ENCODE measurements at places on chromosomes 16 and 17.
A peak's percentile ranks its signal among the peaks of the same experiment; 100 is the strongest.

DNA sequence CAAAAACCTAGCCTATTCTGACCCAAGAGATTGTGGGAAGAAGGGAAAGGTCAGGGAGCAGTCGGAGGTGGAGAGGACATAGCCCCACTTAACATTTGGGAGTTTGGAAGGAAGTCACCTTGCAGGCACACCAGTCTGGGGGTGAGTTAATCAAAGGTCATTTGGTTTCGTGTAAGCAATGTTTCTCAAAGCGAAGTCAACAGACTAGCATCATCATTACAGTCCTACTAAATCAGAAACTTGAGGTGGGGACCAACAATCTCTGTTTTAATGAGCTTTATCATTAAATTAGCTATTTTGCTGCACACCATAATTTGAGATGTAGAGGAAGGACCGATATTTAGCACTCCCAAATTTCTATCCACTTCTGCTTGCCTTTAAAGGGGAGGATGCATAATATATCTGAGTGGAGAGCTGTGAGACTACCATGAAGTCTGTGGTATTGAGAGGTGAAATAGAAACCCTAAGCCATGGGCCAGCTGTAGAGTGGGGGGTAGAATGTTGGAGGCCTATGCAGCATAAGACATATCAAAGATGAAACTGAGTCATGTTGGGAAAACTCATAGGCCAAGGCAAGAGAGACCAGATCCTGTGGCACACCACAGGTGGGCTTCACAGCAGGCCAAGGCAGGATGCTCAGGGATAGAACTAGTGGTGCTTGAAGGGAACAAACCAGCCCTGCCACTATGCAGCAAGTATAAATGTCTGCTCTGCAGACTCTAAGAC lies 141.7 kb upstream of the ANKFN1 start:
- no peak for DNase-seq

GRCh38 chr17:83096401-83097224 lies 17.2 kb downstream of the METRNL start:
- no peak for DNase-seq

DNA sequence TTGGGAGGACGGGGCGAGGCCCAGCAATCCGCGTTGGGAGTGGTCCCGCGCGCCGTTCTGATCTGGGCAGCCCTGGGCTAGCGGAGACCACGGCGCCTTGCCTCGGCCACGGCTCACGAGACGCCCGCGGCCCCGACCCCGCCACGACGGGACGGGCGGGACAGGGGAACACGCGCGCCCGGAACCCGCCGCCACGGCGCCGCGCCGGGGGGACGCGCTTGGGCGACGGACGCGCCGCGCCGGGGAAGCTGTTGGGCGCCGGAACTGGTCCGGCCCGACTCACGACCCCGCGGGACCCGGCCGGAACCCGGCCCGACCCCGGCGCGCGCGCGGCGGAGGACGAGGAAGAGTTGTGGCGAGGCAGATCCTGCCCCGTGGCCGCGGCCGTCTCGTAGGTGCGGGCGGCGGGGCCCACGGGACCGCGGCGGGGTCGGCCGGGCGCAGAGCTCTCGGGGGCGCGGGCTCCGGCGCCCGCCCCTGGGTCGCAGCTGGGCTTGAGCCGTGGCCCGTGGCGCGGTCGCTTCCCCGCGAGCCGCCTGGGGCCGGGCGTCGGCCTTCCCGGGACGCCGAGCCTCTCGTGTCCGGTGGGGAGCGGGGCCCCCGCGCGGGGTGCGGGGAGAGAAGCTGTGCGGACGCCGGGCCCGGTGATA lies at the start of gene ACSF3:
Gene ACSF3 (plus strand): TSS at position 251 of the 650 bp plus-strand sequence. CDS start 6,830 bp downstream, outside the sequence.
- DNase-seq: no peak

- DNase-seq: no peak
Observed at GRCh38 chr17:16459855-16460550, 32.0 kb downstream of the LRRC75A start.

DNA sequence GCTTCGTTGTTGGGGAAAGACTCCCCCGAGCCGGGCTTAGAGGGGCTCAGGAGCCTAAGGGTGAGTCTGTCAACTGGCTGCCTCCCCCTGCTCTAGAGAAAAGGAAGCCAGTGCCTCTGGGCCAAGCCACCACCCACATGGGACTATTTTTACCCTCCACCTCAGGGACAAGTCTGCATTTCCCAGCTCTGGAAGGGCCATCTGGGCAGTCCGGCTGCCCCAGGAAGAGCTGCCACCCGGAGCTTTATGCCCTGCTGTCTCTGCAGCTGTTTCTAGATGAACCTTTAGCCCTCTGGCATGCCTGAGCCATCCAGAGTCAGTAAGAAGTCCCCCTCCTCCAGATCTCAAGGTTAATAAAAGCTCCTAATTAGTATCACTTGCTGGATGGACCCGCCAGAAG lies 5.3 kb upstream of the RPRML start:
- no peak for DNase-seq

DNA sequence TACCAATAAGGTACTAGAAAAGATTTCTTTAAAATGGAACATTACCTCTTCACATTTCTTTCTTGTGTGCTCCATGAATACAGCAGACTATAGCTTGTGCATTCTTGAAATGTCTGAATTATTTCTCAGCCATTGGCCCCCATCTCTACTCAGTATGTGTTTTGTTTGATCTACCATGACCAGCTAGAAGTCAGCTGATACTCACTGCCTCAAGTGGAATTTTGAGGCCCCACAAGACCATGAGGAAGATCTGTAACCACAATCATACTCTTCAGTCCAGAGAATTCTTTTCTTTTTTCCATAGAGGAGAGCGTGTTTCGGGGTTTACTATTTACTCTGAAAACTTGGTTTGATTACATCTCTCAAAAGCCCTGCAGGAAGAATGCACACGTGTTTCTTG lies 319.1 kb downstream of the TOX3 start:
- no peak for DNase-seq

DNA sequence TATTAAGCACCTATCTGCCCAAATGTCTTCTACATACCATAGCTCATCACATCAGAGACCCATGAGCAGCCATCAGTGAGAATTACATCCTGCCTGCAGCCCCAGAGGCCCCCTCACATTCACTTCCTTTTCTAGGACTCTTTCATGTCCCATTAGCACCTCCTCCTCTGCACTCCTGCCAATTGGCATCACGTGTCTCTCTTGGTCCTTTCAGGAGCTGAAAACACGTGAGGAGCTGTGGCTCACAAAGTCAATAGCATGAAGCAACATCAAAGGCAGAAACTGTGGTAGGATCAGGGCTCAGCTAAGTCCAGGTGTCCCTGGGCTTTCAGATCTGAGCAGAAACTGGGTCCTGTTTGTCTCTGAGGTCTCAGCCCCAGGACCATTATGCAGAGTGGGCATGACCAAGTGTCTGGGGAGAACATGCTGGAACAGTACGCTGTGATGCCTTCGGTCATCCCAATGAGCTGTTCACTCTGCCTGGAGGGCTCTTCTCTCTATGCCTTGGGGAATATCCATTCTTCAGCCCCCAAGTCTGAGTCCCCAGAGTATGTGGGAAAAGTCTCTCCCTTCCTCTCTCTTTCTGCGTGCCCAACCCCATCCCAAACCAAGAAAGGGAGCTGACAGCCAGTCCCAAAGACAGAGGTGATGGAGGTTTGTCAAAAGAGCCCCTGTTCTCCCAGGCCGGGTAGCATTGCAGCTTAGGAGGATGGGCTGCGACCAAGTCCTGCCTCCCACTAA lies 457.0 kb upstream of the CDH5 start:
- peak; percentile 38 for DNase-seq

DNA sequence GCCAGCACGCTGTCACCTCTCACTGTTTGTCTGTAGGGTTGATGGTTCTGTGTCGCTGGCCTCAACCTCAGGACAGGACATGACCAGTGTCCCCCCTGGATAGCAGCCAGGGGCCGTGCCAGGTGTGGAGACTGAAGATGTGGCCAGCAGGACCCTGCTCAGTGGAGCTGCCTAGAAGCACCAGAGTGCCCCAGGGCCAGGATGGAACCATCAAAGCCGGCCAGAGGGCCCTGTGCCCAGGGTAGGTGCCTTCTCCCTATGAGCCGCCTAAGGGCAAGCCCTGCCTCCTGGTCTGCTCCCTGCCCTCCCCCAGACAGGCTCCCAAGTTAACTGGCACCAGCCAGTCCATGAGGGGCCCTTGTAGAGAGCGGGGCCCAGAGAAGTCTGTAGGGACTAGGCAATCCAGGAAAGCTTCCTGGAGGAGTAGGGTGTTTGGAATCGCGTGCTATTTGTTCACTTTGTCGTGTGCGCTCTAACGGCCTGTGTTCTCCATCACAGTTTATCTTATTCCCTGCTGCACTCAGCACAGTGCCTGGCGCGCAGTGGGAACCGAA lies 546 bp upstream of the NDUFB10 start:
- DNase-seq: no peak

GRCh38 chr16:53740476-53740875 lies 36.5 kb downstream of the FTO start:
- DNase-seq: no peak

GRCh38 chr17:47085736-47086135 lies 103.4 kb downstream of the CDC27 start:
- no peak for DNase-seq

GRCh38 chr17:18916816-18917500 lies 35.0 kb upstream of the SLC5A10 start:
- DNase-seq: no peak

DNA sequence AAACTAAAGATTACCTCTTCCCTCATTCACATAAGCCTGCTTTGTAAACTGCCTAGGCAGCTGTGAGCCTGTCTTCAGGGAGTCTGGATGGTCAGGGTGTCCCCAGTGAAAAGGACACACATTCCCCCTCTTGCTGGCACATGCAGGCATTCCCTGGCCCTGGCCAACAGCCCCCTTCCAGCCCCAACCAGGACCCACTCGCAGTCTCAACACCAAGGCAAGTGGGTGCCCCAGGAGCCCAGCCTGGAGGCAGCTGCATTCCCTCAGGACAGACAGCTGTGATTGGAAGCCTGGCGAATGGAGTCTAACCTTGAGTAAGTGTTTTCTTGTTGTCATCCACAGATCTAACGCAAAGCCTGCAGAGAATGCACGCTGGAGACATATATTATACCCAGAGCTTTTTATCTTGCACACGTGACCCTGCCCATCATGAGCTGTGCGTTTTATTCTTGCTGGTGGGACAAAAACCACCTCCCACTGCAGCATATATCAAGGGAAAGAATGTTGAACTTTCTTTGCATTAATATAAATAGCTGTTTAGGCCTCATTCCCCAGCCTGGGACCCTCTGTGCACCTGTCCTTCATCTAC lies 95.0 kb upstream of the LHX1 start:
- no peak for DNase-seq

DNA sequence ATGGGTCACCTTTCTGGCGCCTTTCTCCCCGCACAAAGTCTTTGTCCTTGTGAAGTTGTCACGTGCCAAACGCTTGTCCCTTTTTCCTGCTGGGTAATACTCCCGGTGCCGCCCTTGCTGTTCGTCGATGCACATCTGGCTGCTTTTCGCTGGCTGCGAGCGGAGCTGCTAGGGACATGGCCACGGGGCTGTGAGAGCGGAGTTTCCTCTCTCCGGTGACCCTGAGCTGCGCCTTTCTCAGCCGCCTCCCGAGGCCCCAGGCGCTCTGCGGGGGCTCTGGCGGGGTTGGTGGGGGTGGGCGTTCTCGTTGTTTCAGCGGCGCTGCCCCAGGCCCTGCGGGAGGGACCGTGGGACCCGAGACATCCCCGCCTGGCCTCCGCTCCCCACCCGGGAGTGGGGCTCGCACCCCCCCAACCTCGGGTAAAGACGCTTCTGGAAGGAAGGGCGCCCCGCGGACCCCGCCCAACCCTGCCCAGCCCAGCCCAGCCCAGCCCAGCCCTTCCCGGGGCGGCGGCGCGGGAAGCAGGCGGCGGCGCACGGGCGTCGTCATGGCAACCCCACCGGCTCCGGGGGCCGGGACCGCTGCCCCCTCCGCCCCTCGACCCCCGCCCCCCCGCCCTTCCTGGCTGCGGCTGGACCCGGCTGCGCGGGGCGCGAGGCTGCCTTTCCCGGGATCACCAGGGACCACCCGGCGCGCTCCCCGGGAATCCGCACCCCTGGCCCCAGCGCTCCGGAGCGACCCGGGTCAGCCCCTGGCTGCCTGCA lies 12.3 kb downstream of the CHMP6 start:
- no peak for DNase-seq

DNA sequence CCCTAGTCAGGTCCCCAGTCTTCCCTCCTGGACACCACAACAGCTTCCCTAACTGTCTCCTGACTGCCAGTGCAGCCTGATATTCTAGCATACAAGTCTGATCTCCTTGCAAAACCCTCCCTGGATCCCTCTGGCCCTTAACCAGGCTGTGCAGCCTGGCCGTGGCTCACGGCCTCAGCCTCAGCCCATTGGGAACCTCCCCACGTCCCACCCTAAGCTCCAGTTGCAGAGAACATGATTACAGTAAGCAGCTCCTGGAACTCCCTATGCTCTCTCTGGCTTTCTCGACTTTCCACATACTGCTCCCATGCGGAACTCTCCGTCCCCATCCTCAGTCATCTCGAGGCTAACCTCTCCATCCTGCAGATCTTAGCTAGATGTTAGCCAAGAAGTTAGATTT lies 13.0 kb downstream of the ALOX12B start:
- DNase-seq: no peak

- DNase-seq: no peak
Observed at GRCh38 chr16:31360251-31360650, 5.3 kb downstream of the ITGAX start.

DNA sequence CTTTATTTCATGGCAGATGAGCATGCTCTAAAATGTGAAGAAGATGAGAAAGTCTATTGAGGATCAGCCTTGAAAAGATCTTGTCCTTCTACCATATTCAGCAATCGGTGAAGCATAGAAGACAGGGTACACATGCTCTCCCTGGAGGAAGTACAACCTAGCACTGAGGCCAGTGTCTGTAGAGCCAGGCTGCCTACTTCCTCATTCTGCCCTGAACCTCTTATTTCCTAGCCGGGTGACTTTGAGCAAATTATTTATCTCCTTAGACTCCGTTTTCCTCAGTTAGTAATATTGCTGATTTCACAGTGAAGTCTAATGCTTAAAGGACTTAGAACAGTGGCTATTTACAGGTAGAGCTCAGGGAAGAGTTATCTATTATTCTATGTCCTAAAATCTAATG lies 58.4 kb downstream of the TMEM100 start:
- no peak for DNase-seq

- DNase-seq: no peak
Observed at GRCh38 chr17:63587770-63588169, 12.9 kb upstream of the TACO1 start.

- DNase-seq: peak; percentile 94
Observed at GRCh38 chr17:74776044-74776962, at the start of gene NAT9. NAT9 (minus strand) TSS chr17:74776345; CDS start chr17:74775698, 647 bp downstream.

DNA sequence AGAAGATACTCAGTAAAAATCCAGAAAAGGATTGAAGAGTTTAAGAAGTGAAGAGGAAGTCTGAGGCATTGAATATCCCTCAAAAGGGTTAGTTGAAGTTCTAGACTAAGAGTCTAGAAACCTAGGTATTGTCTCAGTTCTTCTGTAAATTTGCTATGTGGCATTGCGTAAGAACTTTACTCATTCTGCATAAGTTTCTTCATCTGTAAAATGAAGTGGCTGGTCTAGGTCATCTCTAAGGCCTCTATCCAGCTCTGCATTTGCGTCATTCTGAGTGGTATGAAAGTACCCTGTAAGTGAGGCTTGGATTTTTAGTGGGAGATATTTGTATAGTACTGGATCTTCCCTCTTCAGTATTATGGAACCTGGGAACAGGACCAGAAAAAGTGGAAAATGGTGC lies 130.2 kb downstream of the MYO1D start:
- DNase-seq: no peak

All from HepG2 (cell line).